Retina (tissue), 1 donor: ENCODE measurements at places on chromosomes 5 and 9.

DNA sequence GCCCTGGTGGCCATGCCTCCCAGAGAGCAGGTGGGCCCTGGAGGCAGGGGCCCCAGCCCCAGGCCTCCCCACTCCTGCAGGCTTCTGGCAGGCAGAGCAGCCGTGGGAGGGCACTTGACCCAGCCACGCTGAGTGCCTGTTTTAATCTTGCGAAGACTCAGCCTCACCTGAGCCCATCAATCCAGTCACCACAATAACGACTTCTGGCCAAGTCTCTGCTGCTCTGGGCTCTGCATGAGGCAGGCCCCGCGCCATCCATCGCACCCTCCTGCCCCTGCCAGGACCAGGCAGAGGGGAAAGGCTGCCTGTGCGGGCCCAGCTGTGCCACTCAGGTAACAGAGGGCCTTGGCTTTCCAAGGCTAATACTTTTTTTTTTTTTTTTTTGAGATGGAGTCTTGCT, 32.8 kb downstream of the RASGEF1C start:
- DNase-seq = no peak

DNA sequence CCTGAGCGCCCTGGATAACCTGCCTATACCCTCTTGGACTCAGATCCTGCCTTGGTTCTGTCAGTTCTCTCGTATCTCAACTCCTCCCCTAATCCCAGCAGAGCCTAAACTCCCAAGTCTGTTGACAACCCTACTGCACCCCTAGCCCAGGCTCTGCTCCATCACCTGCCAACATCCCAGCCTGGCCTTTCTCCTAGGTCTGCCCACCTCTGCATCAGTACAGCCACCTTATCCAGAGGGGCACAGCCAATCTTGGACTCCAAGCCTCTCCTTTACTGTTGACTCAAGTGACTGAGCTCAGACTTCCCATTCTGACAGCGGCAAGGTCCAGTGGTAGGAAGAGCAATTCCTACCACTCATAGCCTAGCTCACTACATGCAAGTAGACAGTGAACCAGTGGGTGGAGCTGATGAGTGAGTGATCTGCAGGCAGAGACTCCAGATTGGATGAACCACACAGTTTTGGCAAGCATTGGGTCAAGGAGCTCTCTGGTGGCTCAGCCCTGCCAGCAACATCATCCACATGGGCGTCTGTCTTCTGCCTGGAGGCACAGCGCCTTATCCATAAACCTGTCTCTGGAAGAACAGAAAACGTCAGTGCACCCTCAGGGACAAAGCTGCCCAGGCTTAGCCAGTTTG, 26.5 kb downstream of the TRMO start:
- DNase-seq = no peak

GRCh38 chr9:125886365-125886764, 139.2 kb downstream of the PBX3 start:
- no peak for DNase-seq

DNA sequence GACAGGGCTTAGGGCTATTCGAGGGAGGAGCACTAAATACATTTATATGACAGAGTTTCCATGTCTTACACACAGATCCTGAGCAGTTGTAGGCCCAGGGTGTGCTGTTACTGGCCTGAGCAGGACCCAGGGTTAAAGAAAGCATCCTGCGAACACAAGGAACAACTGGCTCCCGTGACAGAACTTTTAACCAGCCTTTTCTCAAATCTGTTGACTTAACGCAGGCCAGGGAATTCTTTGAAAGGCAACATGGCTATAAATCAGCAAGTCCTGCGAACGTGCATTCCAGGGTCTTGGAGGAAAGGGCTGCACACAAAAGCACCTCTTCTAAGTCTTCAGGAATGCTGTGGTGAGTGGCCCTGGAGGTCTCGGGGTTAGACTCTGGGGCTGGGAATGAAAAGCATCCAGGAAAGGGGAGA, 45.2 kb upstream of the ANKRD55 start:
- no peak for DNase-seq

DNA sequence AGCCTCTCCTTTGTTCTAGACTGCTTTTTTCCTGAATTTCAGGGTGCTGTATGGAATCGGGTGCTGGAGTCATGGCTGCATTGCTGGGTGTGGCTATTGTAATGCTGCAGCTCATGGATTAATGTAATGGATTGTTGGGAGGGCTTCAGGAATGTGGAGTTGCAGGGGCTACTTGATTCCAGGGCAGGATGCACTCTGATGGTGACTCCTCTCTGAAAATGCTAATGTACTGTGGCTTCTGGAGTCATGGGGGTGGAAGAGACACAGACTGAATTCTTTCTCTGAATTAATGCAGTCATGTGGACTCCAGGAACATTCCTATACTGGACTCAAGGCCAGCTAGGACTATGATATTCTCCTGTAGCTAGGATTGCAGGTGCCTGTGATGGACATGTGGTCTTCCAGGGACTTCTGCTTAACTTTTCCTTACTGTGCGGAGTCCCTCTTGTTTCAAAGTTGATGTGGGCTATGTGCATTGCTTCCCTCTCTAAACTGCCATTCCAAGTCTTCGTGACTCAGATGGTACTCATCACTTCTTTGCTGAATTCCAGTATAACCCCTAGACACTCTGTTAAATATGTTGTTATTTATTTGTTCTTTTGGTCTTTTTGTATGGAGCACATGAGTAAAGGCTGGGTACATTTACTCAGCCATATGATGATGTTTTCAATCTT, 396.2 kb downstream of the KCTD16 start:
- no peak for DNase-seq
